PC-3 (cell line): ENCODE measurements at places on chromosomes 12 and 14. TPM values are rescaled to one million over a fixed set of nuclear protein-coding genes. Genes with fewer than 3 reads are reported as not detected.
A peak's percentile ranks its signal among the peaks of the same experiment; 100 is the strongest.

DNA sequence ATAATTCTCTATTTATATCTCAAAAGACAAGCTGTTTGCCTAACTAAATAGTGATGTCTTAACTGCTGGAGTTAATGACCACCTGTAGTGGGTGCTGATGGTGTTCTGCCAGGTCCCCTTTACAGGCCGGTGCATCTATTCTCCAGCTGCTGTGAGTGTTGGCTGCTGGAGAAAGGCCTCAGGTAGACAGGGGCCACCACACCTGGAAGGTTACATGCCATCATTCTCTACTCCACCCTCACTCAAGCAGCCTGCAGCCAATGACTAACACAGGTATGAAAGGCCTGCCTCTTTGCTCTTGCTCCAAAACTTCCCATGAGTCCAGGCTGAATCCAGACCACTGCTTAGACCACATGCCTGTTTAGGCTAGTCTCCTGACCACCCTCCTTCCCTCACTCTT is 73.9 kb downstream of the RPS6KA5 start:
- no peak overlapping the region for H3K4me3 ChIP-seq
- no peak overlapping the region for H3K27ac ChIP-seq
- peak; percentile 37 for DNase-seq
- H3K36me3 ChIP-seq, result no peaks in the 10 kb centered on the region
- no peaks in the 10 kb centered on the region for H3K27me3 ChIP-seq
- H3K4me1 ChIP-seq, result peaks cover 13% of the 10 kb centered on the region

DNA sequence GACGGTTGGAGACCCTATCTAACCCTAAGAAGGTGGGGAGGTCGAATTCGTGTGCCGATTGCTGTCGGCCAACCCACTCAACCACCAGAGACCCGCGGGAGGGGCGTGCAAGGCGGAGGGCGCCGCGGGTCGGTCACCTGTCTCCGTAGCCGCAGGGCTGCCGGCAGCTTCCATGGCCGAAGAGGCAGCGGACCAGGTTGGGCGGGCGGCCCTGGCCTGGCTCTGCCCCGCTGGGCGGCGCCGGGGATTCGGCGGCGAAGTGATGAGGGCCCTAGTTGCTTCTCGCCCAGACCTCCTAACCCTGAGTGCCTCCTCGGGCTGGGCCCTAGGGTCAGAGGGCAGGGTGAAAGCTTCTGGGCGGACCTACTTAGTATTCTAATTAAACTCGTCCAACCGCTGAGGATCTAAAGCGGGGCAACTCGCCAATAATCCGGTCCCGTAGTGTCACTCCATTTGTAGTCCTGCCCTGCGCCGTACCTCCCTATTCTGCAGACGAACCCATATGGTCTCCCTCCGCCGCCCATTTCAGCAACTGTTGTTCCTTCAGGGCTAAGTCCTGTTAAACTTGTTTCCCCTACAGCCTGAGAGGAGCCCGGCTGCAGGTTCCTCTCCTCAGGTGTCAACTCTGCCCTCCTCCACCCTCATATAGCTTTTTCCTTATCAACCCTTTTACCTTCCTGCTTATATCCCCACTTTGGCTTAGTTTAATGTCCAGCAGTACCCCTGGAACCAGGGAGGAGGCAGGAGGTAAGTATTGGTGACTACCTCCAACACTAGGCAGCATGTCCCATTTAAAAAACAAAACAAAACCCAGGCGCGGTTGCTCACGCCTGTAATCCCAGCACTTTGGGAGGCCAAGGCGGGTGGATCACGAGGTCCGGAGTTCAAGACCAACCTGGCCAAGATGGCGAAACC is at the start of gene PYM1:
TSS of gene PYM1 (minus strand) at position 307 of the 915 bp plus-strand sequence. CDS start at position 174, 133 bp downstream.
- H3K4me3 ChIP-seq, result peak within 1 kb of the TSS; percentile 90
- no peaks in the 10 kb centered on the region for H3K36me3 ChIP-seq
- H3K4me1 ChIP-seq, result peaks cover 43% of the 10 kb centered on the region
- peak within 1 kb of the TSS; percentile 85 for H3K27ac ChIP-seq
- no peaks in the 10 kb centered on the region for H3K27me3 ChIP-seq

IFNG-AS1 gene
- total RNA-seq, result not detected in 2 replicates

GRCh38 chr12:77630344-77630743 is 200.3 kb upstream of the NAV3 start:
- no peaks in the 10 kb centered on the region for H3K27me3 ChIP-seq
- H3K4me1 ChIP-seq, result no peaks in the 10 kb centered on the region
- DNase-seq, result no peak

DNA sequence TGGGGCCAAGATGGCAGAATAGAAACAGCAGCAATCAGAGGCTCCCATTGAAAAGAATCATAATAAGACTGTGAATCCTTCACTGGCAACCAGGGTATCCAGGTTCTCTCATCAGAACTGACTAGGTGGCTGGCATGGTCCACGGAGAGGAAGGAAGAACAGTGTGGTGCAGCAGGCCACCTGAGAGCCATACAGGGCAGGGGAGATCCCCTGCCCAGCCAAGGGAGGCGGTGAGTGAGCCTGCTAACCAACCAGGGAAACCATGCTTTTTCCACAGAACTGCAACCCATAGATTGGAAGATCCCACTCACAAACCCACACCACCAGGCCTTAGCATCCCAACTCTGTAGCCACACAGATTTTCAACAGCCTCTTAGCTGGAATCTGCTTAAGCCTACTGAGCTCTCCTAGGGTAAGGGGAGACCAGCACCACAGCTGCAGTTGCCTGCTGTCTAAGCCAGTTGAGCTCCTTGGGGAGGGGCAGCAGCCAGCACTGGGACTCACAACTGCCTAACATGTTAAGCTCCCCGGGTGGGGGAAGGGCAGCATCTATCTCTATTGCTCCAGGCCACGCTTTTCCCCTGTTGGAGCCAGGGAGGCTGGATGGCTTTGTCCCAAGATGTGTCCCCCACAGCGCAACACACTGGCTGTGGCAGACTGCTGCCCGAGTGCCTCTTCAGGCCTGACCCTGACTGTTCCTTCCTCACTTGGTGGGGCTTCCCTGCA is 342.6 kb upstream of the CCDC196 start:
- H3K27me3 ChIP-seq, result peaks cover 31% of the 10 kb centered on the region
- H3K4me1 ChIP-seq, result no peaks in the 10 kb centered on the region
- no peak overlapping the region for H3K4me3 ChIP-seq
- no peak overlapping the region for H3K27ac ChIP-seq
- H3K36me3 ChIP-seq, result no peaks in the 10 kb centered on the region
- DNase-seq, result no peak

KRT78 gene
- total RNA-seq, result 0.12 and 0.15 TPM in 2 replicates

OR6C2 gene
- total RNA-seq, result not detected in 2 replicates

GDF3 gene
- not detected in 2 replicates for total RNA-seq

CCDC38 gene
- not detected in 2 replicates for total RNA-seq

DNA sequence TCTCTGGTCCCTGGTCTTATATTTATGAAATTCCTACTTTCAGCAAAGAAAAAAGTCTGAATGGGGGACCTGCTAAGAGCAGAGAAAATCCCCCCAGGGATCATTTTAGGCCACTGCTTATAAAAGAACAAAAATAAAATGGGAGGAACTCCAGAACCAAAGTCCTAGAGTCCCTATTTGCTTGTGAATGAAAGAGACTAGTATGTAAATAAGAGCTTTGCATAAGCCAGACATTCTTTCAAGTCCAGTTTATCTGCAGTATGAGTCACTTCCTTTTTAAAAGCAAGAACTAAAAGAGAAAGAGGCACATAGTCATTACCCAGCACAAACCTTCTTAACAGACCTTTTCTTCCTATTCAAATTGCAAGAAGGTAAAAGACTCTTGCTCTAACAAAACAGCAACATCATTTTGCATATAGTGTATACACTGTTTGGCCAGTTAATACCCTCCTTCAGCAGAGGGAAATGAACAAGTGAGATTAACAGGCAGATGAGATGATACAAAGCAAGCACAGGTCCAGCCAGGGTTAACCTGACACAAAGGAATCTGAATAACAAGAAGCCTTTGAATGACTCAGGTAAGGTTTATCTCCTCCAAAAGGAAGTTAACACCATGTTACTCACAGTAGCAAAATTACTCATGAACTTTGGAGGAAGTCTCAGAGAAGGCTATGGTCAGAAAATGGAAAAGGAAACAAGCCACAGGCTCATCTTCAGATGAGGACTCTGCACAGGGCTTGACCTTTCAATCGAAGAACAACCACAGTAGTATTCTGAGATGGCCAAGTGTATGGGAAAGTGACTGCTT is 87.3 kb downstream of the PHLDA1 start:
- DNase-seq, result peak; percentile 96
- H3K4me3 ChIP-seq, result peak overlapping the region; percentile 23; the same call in 1 of the 2 replicates
- H3K36me3 ChIP-seq, result no peaks in the 10 kb centered on the region
- H3K27me3 ChIP-seq, result no peaks in the 10 kb centered on the region
- H3K4me1 ChIP-seq, result peaks cover 23% of the 10 kb centered on the region

DNA sequence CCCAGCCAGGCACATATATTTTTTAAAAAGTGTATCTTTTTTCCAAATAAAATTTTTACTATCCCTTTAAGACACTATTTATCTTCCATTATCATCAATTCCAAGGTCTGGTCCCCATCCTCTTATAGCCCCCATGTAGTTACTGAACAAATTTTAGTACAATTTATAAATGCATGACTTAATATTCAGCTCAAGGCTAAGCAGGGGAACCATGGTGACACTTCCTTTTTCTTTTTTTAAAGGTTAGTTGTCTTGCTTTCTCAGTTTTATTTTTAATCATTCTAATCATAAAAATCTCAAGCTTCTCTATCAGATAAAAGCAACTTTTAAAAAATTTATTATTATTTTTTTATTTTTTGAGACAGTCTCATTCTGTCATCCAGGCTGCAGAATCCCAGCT is 92.3 kb downstream of the TRAFD1 start:
- no peaks in the 10 kb centered on the region for H3K27me3 ChIP-seq
- H3K36me3 ChIP-seq, result peaks cover 5% of the 10 kb centered on the region; the same call in 1 of the 2 replicates
- H3K27ac ChIP-seq, result no peak overlapping the region
- H3K4me1 ChIP-seq, result no peaks in the 10 kb centered on the region

DNA sequence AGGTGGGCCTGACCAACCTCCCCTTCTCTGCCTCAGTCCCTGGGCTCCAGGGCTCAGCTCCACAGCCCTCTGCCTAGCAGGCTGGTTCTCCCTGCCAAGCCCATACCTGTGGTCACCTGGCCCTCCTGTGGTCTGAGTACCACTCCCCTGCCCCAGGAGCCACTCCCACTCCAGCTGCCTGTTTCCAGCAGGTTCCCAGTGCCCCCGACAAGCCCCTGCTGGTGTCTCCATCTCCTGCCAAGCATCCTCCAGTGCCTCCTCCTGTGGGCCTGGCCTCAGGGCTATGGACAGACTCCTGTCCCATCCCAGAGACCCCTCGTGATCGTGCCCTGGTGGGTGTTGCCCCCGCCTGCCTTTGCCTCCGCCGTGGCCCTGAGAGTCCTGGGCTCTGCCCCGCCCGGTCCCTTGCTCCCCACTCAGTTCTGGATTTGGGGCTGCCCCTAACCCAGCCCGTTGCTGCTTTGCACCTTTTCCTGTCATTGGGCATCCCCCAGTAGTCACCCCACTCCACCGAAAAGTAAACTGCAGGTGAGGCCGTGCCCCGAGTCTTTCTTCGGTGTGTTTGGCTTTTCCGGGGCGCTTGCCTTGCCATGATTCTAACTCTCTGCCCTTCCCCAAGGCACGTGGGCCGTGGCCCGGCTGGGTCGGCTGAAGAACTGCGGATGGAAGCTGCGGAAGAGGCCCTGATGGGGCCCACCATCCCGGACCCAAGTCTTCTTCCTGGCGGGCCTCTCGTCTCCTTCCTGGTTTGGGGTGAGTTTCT is 9.8 kb downstream of the MEG3 start:
- H3K4me1 ChIP-seq, result no peaks in the 10 kb centered on the region
- H3K36me3 ChIP-seq, result no peaks in the 10 kb centered on the region
- H3K27ac ChIP-seq, result no peak overlapping the region
- no peak for DNase-seq
- H3K4me3 ChIP-seq, result no peak overlapping the region
- peaks cover 16% of the 10 kb centered on the region; the same call in 1 of the 2 replicates for H3K27me3 ChIP-seq

DNA sequence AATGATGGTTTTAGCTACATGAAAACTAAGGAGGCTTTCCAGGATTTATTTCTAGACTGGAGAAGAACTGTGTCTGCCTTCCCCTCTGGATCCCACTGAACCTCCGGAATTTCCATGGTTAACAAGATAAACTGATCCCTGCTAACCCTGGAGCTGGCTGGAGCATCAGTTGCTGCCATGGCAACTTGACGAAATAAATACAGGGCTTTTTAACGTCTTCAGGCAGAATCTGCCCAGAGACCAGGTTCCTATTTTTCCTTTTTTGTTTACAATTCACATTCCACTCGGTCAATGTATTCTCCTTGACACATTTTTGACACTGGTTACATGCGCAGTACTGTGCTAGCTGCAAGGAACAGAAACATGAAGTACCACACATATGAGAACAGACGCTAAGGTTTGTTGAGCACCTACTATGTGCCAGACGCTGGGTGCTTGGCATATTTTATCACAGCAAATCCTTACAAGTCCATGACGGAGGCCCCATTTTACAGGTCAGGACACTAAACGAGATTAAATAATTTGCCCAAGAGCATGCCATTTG is 1.7 kb downstream of the C14orf132 start:
- H3K27ac ChIP-seq, result no peak overlapping the region
- peaks cover 75% of the 10 kb centered on the region for H3K27me3 ChIP-seq
- H3K36me3 ChIP-seq, result no peaks in the 10 kb centered on the region
- DNase-seq, result no peak
- no peak overlapping the region for H3K4me3 ChIP-seq

GLT1D1 gene
- not detected in 2 replicates for total RNA-seq

GRCh38 chr12:118813778-118814357 is 167.5 kb upstream of the SRRM4 start:
- H3K27me3 ChIP-seq, result no peaks in the 10 kb centered on the region
- no peaks in the 10 kb centered on the region for H3K36me3 ChIP-seq
- no peak overlapping the region for H3K4me3 ChIP-seq

DNA sequence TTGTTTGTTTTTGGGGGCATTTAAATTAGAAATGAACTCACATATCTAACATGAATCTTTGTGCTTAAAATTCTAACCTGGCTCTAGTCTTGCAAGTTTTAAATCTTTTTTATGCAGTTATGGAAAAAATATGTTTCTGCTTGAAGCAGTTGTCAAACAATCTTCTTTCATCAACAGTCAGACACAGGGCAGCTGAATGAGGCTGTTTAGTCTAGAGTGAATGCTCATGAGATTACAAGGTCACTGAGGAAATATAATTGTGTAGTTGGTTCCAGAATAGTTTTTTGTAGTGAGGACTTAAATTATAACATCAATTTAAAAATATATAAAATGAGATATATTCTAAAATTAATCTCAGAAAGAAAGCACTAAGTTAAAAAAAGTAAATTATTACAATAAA is 76.5 kb downstream of the TRMT5 start:
- H3K4me3 ChIP-seq, result no peak overlapping the region
- H3K27me3 ChIP-seq, result no peaks in the 10 kb centered on the region
- H3K36me3 ChIP-seq, result no peaks in the 10 kb centered on the region
- DNase-seq, result no peak
- H3K4me1 ChIP-seq, result no peaks in the 10 kb centered on the region
- no peak overlapping the region for H3K27ac ChIP-seq

DNA sequence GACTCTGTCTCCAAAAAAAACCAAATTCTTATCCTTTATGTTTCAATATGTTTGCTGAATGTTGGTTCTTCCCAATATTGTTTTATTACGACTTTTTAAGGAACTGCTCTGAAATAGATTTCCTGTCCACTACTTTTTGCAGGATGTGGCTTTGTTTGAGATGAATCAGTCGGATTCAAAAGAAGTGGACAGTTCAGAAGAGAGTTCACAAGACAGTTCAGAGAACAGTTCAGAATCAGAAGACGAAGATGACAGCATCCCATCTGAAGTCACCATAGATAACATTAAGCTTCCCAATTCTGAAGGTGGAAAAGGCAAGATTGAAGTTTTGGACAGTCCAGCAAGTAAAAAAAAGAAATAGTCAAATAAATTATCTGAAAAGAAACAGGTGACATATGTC is 8.2 kb downstream of the NOPCHAP1 start:
- H3K4me1 ChIP-seq, result peaks cover 9% of the 10 kb centered on the region

P2RX2 gene
- not detected in 2 replicates for total RNA-seq

IAPP gene
- total RNA-seq, result not detected in 2 replicates

TRIM9 gene
- 2.5 and 2.6 TPM in 2 replicates for total RNA-seq

ALDH2 gene
- 0.35 and 2.0 TPM in 2 replicates for total RNA-seq

PPP1R1A gene
- total RNA-seq, result not detected in 2 replicates
